ENCODE measurements at places on chromosomes 4 and X. TPM values are rescaled to one million over a fixed set of nuclear protein-coding genes. Genes with fewer than 3 reads are reported as not detected.

- DNase-seq, result no peak
Measured at GRCh38 chr4:140108243-140108642, 45.7 kb downstream of the MAML3 start.

DNA sequence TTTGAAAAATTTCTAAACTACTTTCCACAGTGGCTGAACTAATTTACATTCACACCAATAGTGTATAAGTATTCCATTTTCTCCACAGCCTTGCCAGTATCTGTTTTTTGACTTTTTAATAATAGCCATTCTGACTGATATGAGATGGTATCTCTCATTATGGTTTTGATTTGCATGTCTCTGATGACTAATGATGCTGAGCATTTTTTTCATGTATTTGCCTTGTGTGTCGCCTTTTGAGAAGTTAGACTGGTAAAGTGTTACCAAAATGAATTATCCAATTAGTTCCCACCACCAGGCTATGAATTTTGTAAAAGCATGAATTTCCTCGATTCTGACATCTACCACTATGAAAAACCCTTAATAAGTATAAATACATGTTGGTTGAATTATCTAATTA, 242.2 kb upstream of the GK2 start:
- no peak for DNase-seq

DNA sequence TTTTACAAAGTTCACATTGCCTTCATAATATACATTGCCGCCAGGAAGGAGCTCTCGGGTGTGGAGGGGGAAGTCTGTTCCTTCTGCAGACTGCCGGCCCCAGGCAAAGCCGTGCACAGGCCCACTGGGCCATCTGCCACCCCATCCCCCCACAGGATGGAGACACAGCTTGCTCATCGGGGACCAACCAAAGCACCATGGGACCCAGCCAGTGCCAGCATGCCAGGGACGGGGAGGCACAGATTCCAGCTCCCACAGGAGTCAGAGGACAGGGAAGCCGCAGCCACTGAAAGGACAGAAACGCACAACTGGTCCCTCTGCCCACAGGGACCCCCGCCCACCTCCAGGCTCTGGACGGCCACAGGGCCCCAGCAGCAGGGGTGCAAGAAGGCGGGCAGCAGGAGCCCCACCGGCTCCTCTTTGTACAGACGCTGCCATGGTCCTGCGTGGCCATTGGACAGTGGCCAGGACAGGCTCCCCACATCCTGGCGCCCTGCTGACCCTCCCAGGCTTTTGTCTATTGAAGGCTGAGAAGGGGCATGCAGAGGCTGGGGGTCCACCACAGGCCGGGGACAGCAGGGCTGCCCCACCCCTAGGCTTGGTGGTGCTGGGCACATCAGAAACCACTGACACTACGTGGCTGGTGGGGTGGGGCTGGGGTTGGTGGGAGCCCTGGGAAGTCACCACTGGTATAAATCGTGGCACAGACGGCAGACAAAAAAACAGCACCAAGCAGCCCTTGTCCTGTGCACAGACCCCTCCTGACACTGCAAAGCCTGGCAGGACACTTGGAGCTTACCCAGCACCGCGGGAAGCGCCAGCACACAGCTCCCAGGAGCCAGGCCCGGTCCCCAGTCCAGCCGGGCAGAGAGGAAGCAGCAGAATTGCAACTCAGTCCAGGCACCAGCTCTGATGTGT, 89.0 kb downstream of the FAM53A start:
- DNase-seq, result peak; percentile 15

- no peak for DNase-seq
Measured at GRCh38 chr4:41655177-41655576, 93.3 kb downstream of the PHOX2B start.

GRCh38 chr4:76342191-76342590, 35.7 kb downstream of the STBD1 start:
- no peak for DNase-seq

DNA sequence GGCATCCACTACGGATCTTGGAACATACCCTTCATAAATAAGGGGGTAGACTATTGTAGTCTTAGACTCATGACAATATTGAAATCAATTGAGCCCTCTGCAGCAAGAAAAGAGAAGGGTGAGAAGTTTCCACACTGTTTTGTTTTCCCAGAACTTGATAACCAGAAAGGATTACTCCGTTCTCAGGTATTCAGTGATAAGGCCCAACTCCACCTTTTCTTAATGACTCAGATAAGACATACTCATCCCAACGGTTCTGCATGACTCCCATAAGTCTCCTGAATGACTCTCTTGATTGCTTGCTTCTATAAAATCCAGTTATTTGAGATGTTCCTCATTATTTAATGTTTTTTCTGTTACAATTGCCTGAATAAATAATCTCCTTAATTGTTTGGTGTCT, 111.7 kb downstream of the PABPC4L start:
- DNase-seq, result no peak

DNA sequence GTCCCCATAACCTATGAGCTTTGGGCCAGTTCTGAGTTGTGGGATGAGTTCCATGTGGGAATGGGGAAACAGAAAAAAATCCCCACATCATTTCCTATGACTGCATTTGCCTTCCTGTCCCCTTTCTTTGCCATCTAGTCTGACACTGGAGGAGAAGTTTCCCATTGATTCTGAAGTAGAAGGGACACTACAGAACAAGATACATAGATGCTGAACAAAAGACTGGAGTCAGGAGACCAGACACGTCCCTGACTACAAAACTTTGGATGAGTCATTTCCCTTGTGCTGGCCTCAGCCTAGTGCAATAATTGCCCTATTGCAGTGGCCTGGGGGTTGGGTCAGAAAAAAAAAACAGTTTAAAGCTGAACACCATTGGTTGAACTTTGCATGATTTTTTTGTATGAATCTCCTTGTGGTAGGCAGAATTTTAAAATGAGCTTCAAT, 22.1 kb downstream of the BEX3 start:
- no peak for DNase-seq

DNA sequence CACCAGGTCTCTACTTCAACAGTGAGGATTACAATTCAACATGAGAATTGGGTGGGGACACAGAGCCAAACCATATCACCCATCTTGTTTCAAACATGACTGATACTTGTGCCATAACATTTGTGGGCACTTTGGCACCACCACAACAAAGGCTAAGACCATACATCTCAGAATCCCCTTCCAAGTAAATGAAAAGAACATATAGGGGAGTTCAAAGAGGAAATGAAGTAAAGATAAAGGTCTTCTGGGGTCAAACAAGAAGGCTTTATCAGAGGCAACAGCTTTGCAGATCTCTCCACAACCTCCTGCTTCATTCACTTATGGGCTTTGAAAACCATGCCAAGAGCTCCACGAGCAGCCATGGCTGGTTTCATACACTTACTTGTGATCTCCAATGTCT, 122.7 kb downstream of the ANKRD50 start:
- no peak for DNase-seq

DNA sequence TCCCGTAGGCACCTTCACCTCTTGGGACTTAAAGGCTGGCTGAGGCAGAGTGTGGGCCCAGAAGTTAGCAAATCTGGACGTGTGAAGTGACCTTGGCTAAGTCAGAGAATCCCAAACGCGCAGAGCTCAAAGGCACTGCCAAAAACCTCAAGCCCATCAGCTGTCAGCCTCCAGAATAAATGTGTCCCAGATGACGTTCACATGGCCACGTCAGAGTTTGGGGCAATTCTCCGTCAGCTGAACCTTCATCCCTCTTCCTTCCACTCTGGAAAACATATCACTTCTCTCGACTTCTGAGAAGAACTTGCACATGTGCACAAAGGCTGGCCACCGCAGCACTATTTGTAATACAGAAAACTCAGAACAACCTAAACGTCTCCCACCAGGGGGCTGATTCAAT, 35.7 kb upstream of the APLN start:
- DNase-seq, result peak; percentile 16

GRCh38 chr4:182320092-182320491, 76.9 kb downstream of the TENM3 start:
- DNase-seq, result no peak

GRCh38 chr4:108763226-108763593, 357 bp upstream of the ETNPPL start:
- DNase-seq, result no peak

DNA sequence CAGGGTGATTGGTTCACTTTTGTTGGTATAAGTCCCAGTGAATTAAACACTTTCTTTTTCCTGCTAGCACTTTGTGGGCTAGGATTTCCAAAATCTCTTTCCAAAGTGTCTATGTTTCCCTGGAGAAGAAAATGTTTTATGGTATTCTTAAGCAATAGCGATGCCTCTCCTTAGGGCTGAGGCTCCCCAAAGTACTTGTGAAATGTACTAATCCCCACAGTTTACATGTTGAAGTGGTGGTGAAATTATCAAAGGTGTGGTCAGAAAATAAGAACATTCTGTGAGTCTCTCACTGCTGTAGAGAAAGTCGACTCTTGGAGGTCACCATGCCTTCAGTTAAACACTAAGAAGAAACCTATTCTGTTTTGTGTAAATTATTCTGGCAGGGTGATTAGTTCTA, 51.5 kb upstream of the AMELX start:
- DNase-seq, result no peak

DNA sequence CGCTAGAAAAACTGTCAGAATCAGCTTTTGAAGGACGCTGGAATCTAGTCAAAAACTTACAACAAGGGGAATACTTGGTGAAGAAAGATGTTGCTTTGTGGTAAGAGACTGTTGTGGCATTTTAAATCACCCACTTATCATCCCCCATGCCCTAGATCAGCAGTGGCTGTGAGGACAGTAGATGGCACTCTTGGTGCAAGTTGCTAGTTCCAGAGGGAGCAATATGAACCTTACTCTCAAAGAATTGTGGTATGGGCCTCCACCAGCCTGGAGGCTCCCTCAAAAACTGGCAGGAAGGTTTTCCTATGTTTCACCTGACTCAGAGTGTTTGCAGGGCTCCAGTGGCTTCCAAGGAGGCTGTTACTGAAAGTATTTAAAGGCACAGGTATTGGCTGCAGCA, 37.7 kb upstream of the SLC16A2 start:
- no peak for DNase-seq

DNA sequence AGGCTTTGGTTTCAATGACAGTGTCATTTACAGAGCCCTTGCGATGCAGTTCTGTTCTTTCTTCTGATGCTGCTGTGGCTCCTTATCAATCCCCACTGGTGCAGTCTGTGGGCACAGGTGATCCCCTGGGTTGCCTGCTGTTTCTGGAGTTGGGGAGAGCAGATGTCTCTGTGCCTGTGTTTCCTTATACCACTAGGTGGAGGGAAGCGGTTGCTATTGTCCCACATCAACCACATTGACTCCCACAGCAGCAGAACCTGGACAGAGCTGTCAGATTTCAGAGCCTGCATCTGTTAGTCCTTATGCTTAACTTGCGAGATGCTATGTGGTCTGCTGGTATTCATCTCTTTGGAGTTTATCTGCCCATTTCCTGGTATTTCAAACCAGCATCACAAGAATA, 57.7 kb downstream of the NEIL3 start:
- no peak for DNase-seq

DNA sequence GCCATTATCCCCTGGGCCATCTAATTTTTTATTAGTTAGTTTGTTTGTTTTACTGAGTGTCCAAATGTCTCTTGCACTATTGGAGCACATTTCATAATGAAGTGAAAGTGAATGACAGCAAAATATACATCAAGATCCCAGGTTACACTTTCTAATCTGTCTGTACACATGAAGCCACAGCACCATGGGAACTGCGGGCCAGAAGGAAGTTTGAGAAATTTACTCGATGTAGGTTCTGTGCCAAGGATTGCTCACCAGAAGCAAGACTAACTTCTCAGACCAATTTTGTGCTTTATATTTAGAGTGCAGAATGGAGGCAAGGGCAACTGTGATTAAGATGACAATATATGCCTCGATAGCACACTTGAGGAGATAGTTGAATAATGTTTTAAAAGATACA, 258.0 kb downstream of the COL25A1 start:
- DNase-seq, result no peak

- no peak for DNase-seq
Measured at GRCh38 chr4:80226094-80226493, 28.8 kb downstream of the PRDM8 start.

DNA sequence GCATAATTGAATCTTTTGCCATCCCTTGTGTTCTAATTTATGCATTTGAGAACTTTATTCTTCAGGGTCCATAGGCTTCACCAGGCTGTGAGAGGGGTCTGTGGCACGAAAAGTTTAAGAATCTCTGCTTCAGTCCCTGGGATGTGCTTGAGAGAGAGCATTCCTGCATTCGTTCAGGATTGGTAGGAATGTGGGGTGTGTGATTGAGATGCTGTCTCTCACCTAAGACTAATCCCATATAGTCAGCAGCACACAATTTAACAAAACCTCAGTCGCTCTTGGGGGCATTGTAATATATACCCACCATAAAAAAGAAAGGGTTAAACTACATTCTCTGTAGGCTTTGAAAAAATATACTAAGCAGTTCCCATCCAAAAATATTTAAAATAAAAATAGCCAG, 41.7 kb downstream of the PTTG2 start:
- no peak for DNase-seq

DNA sequence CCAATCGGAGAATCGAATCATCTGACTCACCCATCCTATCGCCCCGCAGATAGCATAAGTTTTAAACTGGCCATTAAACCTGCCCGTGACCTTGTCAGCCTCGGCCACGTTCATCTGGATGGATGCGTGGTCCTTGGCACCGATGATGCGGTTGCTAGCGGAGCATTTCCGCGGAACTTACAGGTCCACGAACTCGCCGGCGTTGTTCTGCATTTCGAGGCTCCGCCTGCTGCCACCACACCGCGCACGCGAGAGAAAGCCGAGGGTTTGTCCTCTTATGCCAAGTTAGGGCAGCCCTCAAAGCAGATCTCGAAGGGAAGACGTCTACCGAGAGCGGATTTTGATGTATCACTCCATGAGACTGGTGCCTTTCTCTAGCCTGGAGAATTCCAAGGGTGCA, 30.1 kb upstream of the TAPT1 start:
- no peak for DNase-seq

DNA sequence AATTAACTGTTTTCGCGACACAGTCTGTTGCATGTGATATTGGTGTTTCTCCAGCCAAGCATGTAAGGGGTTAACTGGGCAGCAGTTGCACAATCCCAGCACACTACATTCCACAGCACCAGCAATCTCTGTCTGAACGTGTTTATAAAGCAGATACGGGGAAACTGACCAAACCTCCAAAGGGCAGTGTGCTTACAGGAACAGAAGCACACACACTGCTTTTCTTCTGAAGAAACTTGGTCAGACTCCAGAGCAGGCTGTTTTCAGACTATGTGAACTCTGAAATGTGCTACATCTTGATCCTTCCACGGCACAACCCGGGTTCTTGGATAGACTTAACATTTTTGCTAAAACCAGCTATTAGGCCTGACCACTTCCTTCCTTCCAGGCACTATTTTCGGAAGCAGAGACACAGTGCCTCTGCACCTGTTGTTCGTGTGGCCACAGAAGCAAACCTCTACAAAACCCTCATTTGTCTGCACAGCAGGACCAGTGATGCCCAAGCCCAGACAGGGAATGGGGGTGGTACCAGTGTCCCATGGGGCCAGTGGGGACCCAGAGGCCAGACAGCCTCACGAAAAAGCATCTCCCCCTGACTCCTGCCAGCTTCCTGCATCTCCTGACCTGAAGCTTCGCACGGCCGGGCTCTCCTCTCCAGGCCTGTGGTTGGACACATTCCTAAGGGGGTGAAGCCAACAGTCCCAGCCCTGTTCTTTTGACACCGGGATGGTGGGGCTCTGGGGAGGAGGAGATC, 90.1 kb downstream of the IRF2 start:
- no peak for DNase-seq

GRCh38 chrX:118975831-118976598, 1.6 kb downstream of the LONRF3 start:
- peak; percentile 69 for DNase-seq

AADAT gene
- polyA plus RNA-seq, result 1.6 TPM

AKAP14 gene
- not detected for polyA plus RNA-seq

SMR3A gene
- not detected for polyA plus RNA-seq

CENPI gene
- 0.42 TPM for polyA plus RNA-seq

HMX1 gene
- not detected for polyA plus RNA-seq

UGT2B7 gene
- not detected for polyA plus RNA-seq

DCAF4L1 gene
- 0.11 TPM for polyA plus RNA-seq

IBSP gene
- polyA plus RNA-seq, result not detected

DKK2 gene
- polyA plus RNA-seq, result 0.43 TPM

Data from heart left ventricle (tissue), 16 donors.